ENCODE measurements at places on chromosomes 4 and X.
A peak's percentile ranks its signal among the peaks of the same experiment; 100 is the strongest.

- DNase-seq = no peak
Measured at GRCh38 chrX:153628665-153629064, 18.3 kb upstream of the DUSP9 start.

GRCh38 chr4:143021384-143021783, 163.3 kb upstream of the USP38 start:
- DNase-seq = no peak

DNA sequence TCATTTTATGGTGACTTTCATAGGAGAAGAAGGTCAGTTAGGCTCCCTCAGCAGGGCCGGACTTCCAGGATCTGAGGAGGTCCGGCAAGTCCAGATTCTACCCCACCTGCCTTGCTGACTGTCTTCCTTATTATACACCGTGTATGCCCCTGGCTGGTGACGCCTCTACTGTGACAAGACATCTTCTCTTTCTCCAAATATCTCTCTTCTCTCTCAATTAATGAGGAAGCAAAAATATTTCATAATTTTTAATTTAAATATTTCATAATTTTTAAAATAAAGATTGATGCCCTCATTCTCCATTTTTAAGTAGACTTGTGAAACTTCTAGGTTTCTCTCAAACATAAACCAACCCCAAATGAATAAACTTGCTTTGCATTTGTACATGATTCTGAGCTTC, 202.5 kb downstream of the NSUN7 start:
- no peak for DNase-seq

DNA sequence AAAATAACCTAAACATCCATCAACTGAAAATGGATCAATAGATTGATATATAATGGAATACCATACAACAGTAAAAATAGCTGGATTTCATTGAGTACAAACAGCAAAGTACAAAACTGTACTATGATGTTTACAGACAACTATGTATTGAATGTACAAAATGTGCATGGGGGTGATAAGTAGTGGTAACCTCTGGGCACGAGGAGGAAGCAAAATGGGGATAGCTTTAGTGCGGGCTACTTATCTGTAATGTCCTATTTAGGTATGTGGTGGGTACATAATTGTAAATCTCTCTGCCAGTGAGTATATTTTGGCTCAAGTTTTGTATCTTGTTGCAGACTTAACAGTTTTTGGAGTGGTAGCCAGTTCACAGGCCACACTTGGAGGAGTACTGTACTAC, 123.6 kb downstream of the STAG2 start:
- DNase-seq = no peak

DNA sequence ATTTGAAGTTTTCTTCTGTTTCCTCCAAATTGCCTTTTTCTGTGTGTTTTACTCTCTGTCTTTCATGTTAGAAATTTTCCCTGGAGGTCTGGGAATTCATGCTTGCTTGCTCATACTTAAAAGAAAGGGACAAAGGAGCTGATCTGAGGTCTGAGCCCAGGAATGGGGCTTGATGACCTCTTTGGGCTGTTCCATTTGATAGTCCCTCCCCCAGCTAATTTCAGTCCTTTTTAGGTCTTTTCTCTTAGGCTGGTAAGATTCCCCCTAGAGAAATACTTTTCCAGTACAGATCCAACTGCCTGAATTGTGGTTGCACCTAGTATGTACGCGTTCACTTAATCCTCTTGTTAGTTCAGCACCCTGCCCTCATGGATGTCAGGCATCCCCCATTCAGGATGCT, 5.5 kb upstream of the PIGA start:
- DNase-seq = no peak

DNA sequence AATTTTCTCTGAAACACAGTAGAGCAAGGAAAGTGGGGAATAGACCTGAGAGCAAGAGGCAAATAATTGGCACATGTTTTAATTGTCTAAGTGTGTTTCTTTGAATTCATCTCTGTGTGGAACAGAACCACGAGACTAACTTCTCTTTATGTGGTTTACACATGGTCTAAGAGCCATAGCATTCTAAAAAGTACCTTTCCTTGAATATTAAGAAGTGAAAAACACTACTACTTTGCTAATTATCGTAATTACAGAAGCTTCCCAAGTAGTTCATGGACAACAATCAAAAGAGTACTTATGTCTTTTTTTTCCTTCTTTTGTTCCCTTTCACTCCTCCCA, 2.9 kb upstream of the CYBB start:
- DNase-seq = no peak

- no peak for DNase-seq
Measured at GRCh38 chrX:31932769-31933168, 860.9 kb upstream of the FTHL17 start.

GRCh38 chrX:44239036-44239435, 104.4 kb downstream of the EFHC2 start:
- DNase-seq = no peak

DNA sequence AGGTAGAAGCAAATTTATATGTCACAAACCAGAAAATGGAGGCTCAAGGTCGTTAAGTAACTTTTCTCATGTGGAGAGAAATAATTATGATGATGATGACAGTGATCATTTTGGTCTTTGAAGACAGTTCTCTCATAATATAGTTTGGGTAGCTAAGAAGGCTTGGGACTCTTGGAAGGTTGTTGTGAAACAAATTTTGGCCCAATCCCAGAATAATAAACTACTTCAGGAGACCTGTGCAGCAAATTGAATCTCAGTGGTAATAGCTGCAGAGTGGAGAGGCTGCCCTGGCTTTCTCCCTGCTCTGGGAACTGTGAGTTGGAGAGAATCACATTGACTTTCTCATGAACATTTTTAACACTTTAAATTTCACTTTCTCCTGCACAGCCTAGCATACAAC, 217.2 kb upstream of the BOD1L1 start:
- no peak for DNase-seq

GRCh38 chr4:6106156-6106555, 87.9 kb upstream of the C4orf50 start:
- DNase-seq = peak; percentile 21

GRCh38 chr4:164483711-164484110, 270.2 kb upstream of the SMIM31 start:
- DNase-seq = no peak

- peak; percentile 79 for DNase-seq
Measured at GRCh38 chr4:2009651-2010233, 968 bp upstream of the NELFA start.

- no peak for DNase-seq
Measured at GRCh38 chr4:110518889-110519490, 43.0 kb downstream of the ENPEP start.

- DNase-seq = no peak
Measured at GRCh38 chrX:71301195-71301924, at the start of gene ITGB1BP2. Gene ITGB1BP2 (plus strand): TSS chrX:71301750. CDS start chrX:71301807, 57 bp downstream.

- DNase-seq = no peak
Measured at GRCh38 chrX:140715787-140716186, 6.2 kb downstream of the LINC00632 start.

DNA sequence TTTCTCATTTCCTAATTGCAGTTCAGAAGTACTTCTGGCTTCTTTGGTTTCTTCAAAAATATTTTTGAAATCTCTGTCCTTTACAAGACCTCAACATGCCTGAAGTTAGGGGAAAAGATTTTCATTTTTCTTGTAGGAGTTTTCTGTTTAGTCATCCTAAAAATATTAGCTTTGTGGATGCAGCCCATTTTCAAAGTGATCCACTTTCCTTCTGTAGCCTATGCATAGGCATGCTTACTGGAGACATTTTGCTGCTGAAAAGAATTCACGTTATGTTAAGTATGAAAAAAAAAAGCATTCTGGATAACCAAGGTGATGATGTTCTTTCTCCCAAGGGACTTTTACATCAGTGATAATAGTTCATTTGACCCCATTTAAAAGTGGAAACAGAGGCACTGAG, 245.6 kb downstream of the THOC2 start:
- no peak for DNase-seq

DNA sequence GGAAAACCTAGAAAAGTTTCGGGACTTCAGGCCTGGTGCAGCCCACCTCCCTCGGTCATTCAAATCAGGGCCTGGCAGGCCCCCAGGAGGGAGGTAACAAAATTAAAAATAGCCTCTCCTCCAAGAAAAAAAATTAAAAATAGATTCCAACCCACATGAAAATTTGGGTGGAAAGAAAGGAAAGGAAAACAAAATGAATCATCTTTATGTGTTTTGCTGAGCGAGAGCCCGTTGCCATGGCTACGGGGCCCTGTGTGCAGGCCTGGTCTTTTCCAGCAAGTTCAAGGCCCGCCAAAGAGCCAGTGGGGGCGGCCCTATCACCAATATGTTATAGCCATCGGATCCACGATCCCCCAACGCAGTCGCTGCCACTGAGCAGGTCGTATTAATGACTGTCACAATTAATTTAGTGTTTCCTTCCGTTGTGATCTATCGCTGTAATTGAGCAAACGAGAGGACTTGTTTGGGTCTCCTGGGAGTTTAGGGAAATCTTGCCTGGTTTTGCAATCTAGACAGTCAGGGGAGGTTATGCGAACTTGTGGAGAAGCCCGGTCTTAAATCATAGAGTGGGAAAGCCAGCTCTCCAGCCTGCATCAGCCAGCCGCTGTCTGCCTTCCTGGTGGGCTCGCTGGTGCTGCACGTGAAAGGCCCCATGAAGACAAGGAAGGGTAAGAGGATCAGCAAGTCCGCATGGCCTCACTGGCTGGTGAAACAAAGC, 452.4 kb downstream of the BCOR start:
- no peak for DNase-seq

- DNase-seq = no peak
Measured at GRCh38 chr4:16029262-16029661, 54.6 kb downstream of the PROM1 start.

GRCh38 chrX:48917139-48918001, 1.5 kb downstream of the PIM2 start:
- DNase-seq = peak; percentile 95

GRCh38 chr4:13386405-13387107, 97.6 kb downstream of the RAB28 start:
- no peak for DNase-seq

GRCh38 chr4:73902817-73903547, 33.8 kb downstream of the CXCL1 start:
- no peak for DNase-seq

DNA sequence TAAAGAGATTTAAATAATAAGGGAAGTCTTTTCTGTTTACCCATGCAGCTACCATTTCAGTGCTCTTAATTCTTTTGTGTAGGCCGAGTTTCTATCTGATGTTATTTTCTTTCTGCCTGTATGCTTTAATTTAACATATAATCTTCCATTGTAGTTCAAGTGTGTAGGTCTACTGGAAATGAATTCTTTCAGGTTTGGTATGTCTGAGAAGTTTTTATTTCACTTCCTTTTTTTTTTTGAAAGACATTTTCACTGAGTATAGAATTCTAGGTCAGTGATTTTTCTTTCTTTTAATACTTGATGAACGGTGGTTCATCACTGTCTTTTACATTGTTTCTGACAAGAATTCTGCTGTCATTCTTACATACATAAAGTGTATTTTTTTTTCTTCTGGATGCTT, 42.1 kb downstream of the VAMP7 start:
- no peak for DNase-seq

GRCh38 chr4:6235901-6236640, 33.6 kb upstream of the WFS1 start:
- DNase-seq = peak; percentile 24

DNA sequence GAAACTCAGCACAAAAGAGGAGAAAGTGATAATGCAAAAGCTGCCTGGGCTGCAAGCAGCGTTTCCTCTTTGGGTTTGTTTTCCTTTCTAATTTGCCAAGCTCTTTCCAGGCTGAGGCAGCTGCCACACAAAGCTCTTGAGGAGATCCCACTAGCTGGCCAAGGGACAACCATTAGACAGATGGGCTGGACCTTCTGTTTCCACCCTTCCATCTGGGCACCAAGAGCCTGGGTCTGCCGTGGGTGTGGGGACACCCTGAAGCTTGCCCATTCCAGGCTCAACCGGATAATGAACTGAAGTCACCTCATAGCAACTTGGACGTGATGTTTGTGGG, 194.6 kb upstream of the C1QTNF7 start:
- peak; percentile 61 for DNase-seq

All from activated CD8-positive, alpha-beta memory T cell treated with anti-CD3 and anti-CD28 coated beads for 24 hours (primary cell).